ENCODE measurements at places on chromosomes 13 and 19.

- no peak for DNase-seq
Measured at GRCh38 chr13:91567485-91568207, 169.2 kb downstream of the GPC5 start.

DNA sequence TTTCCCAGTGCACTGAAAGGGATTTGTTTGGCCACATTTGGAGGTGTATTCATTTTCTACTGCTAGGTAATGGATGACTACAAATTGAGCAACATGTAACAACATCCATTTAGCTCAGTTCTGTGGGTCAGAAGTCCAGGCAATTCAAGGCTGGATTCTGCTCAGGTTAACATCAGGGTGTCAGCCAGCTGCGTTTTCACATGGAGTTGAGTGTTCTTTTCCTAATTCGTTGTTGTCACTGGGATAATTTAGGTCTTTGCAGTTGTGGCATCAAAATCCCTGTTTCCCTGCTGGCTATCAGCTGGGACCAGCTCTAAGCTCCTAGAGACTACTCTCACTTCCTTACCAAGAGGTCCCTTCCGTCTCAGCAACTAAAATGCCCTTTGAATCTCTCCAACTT is 25.4 kb downstream of the MIR17HG start:
- no peak for DNase-seq

DNA sequence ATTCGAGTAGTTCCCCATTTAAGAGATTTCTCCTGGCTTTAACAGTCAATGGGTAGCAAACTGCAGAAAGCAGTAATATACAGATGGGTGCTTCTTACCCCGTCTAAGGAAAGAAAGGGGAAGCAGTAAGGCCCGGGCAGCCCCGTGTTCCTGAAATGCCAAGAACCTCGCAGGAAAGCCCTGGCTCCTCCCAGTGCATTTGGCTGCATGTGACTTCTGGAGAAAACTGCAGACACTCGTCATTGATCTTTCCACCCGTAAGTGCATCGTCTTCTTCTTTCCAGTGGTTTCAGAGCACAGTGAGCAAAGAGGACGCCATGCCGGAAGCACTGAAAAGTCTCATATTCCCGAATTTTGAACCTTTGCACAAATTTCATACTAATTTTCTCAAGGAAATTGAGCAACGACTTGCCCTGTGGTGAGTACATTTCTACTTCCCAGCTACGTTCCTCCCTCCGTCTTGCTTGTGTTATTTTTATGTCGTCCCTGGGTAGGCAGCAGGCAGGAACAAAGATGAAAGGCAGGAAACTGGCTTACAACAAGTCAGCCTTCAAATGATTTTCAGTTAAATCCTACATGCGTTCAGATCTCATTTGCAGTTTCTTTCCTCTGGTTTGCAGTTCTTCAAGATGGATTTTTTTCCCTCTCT is 165.2 kb downstream of the STK24 start:
- no peak for DNase-seq

GRCh38 chr19:7541828-7542443 is 6.4 kb downstream of the PNPLA6 start:
- DNase-seq: no peak

DNA sequence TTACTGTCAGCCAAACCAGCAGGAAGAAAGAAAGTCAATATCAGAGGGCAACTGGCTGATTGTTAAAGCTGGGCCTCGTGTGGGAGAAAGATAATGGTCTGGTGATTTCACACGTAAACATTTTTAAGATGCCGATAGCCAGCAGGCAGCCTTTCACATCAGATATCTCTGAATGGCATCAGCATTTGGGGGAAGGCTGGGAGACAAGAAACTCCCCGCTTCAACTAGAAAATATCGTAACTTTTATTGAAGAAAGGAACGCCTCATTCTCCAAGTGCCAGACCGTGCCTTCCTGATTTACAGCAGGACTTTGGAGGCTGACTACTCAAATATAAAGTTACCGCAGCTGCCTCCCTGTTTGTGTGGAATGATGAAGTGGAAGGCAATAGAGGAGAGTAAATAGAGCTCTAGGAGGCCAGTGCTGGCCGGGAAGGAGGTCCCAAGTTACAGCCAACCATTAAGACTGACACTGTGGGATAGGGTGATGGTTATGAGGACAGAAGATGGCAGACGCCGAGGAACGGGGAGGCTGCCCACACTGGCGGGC is 284.3 kb upstream of the MAB21L1 start:
- no peak for DNase-seq

- DNase-seq: peak; percentile 13
Measured at GRCh38 chr19:3855320-3855719, 13.5 kb downstream of the ZFR2 start.

- no peak for DNase-seq
Measured at GRCh38 chr19:30685426-30686000, 313.3 kb downstream of the ZNF536 start.

GRCh38 chr13:67223742-67224141 is 6.4 kb downstream of the PCDH9 start:
- DNase-seq: no peak

DNA sequence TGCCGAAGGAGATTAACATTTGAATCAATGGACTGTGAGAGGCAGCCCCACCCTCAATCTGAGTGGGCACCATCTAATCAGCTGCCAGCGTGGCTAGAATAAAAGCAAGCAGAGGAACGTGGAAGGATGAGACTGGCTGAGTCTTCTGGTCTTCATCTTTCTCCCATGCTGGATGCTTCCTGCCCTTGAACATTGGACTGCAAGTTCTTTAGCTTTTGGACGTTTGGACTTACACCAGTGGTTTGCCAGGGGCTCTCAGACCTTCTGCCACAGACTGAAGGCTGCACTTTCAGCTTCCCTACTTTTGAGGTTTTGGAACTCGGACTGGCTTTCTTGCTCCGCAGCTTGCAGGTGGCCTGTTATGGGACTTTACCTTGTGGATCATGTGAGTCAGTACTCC is 14.7 kb downstream of the NHLRC3 start:
- no peak for DNase-seq

- no peak for DNase-seq
Measured at GRCh38 chr19:33022472-33023116, 42.1 kb downstream of the RHPN2 start.

GRCh38 chr13:99418103-99418842 is 83.0 kb upstream of the TM9SF2 start:
- peak; percentile 8 for DNase-seq

GRCh38 chr13:34417896-34418295 is 524.2 kb upstream of the NBEA start:
- no peak for DNase-seq

DNA sequence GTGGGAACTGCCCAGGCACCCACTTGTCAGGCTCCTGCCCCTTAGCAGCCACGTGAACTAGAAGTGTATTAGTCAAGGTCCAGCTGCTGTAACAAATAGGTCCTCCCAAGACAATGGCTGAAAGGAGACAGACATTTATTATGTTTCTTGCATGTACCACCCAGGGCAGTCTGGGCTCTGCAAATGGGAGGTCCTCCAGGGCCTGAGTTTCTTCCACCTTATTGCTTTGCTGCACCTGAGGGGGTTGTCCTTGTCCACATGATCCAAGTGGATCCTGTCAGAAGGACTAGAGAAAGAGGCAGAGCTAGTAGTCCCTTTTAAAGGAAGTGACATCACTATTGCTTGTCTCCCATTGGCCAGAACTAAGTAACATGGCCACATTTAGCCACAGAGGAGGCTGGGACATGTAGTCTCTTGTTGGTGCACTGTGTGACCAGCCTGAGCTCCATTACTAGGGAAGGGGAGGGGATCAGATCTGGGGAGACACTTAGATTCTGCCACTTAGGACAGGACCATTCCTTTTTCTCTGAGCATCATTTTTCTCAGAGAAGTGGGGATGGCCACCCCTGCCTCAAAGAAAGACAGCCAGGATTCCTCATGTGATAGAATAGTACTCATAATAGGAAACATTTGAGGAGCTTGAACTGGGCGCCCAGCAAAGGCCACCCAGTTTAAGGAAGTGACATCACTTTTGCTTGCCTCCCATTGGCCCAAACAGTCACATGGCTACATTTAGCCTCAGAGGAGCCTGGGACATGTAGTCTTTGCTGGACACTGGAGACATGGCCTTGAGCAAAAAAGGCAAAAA is 15.1 kb downstream of the CC2D1A start:
- DNase-seq: peak; percentile 56

- DNase-seq: no peak
Measured at GRCh38 chr13:107642831-107643230, 572.5 kb downstream of the LIG4 start.

DNA sequence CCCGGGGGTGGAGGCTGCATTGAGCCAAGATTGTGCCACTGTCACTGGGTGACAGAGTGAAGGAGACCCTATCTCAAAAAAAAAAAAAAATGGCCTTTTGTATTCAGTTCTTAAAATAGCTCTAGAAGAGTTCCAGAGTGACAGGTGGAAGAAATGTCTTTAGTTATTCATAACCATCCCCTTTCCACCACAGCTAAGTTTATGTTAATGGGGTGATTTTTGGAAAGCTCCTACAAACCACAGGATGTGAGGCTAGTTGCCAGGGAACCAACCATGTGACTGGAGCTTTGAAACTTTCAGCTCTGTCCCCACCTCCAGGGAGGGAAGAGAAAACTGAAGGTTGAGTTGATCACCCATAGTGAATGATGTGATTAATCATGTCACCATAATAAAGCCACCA is 6.9 kb downstream of the ZNF490 start:
- DNase-seq: peak; percentile 77

GRCh38 chr13:44218501-44219240 is 155.0 kb upstream of the SERP2 start:
- DNase-seq: no peak

Data from activated CD4-positive, alpha-beta memory T cell treated with anti-CD3 and anti-CD28 coated beads for 36 hours (primary cell).